ENCODE measurements at places on chromosomes 12 and 14.

DNA sequence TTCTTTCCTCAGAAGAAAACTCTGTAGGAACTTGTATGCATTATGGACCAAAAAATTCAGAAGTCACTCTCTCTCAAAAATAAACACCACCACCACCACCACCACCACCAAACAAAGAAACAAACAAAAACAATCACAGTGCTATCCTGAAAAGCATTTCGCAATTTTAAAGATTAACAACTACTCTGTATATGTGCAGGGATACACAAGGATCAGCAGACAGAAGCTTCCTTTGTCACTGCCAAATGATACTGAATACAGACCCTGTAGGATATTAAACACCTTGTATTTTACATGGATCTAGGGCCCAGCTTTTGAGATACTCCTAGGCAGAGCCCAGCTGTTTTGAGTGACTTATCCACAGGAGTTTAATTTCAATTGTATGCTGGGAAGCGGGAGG lies 31.7 kb downstream of the ATP2B1 start:
- no peak for DNase-seq

DNA sequence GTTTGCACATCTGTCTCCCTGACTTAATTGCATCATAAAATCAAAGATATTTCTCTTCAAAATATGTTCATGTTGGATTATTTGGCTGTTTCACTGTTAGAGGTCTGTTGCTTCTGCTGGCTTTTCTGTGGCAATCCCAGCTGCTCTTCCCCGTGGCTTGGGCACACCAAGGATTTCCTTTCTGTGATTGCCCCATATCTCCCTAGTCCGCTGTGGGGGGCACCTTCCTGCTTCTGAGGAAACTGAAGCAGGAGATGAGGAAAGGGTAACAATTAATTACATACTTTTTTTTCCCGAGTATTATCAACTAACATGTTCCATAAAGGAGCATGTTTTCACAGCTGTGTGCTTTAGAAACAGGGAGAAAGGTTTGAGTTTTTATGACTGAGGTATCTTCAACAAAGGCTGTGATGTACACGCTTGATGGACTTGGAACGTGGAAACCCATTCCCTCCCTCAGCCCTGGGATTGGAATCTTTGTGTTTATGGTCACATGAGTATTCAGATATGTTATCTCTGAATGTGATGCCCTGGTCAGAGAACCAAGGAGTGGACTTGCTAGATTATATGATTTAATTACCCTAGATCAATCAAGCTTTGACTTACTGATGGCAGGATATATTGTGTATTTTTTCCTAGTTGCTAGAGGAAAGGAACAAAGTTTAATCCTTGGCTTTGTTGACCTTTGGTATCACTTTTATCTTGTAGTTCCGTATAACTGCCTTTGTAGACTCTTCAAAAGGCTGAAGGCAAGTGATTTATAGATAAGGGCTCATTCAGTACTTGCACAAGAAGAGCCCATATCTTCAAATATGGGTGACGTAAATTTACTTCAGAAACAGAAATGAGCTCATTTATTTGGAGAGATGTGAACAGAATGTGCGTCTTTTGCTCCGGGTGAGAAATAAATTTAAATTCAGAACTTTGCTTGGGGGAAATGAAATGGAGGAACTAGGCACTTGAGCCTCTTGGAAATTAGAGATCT lies 46.7 kb downstream of the BORCS5 start:
- no peak for DNase-seq

DNA sequence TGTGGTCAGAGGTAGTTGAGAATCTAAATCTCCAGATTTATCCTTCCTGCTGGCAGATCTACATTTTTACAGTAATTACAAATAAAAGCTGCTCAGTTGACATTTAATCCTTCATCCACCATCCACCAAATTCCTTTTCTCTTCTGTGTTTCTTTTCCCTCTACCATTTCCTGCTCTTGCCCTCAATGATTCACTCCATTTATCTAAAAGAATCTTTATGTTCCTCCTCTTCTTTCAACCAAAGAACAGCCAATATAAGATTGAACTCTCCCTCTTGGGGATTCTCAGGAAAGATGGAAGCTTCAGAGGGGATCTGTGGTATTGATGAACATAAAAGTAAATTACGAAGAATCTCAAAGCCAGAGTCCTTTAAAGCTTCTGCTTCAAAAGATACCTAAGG lies 4.4 kb downstream of the MAP4K5 start:
- no peak for DNase-seq

- DNase-seq, result no peak
These were observed 206.5 kb downstream of the BCAT1 start for GRCh38 chr12:24742378-24742777.

GRCh38 chr12:110547090-110547489 lies 36.0 kb downstream of the PPTC7 start:
- DNase-seq, result no peak

DNA sequence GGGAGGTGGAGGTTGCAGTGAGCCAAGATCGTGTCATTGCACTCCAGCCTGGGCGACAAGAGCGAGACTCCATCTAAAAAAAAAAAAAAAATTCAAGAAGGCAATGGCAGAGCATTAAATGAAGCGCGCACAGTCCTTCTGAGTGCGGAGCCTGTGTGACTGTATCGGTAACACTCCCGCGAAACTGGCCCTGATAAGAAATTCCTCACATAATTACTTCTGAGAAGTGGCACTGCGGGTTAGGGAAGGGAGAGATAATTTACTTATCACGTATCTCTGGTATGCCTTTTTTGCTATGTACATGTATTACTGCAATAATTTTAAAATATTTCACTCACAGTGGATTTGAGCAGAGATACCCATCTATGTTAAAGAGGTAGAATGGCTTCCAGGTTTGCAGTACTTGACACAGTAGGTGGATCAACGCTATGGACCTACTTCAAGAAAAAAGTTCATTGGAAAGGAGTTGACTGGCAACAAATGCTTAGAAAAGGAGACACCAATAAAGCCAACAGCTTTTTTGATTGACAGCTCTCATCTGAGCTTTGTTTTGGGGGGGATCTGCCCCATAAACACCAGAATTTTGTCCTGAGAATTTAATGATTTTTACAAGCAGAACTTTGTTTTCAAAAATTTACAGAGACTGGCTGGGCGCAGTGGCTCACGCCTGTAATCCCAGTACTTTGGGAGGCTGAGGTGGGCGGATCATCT lies 29.2 kb upstream of the SPTLC2 start:
- DNase-seq, result no peak

DNA sequence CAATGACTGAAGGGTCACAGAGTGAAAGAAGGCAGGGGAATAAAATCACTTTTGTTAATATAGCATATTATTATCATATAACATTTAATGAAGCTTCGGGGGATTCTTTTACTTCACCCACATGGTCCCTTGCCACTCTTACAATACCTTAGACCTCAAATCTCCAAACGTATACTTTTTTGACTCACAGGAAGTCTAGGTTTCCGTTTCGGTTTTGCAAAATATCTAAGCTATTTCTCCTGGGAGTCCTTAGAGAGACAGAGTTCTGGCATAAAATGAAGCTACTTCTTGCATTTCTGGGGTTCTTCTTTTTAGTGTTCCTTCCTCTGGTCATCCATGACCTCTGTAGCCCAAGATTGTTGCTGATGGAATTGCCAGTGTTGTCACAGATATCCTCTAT lies 590.5 kb upstream of the ATP2B1 start:
- no peak for DNase-seq

DNA sequence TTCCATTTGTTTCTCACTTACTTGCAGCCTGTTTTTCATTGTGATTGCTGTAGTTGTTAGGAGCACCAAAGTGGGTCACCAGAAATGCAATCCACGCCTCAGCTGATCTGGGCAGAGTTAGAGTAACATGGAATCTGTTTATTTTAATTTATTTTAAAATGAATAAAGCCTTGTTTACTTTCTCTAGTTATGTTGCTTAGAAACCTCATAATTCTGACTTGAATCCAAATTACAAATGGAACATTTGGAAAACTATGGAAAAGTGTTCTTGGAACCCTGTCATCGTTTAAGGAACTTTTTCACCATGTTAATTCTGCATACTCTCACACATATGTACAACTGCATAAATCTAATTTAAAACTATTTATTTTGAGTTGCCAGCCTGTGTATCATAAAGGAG lies 92.2 kb upstream of the DAAM1 start:
- DNase-seq, result no peak

GRCh38 chr12:11178250-11178649 lies 7.3 kb downstream of the SMIM10L1 start:
- no peak for DNase-seq

GRCh38 chr12:108685469-108686260 lies 45.7 kb downstream of the CORO1C start:
- no peak for DNase-seq

- no peak for DNase-seq
These were observed 379.9 kb upstream of the DCN start for GRCh38 chr12:91562476-91562875.

DNA sequence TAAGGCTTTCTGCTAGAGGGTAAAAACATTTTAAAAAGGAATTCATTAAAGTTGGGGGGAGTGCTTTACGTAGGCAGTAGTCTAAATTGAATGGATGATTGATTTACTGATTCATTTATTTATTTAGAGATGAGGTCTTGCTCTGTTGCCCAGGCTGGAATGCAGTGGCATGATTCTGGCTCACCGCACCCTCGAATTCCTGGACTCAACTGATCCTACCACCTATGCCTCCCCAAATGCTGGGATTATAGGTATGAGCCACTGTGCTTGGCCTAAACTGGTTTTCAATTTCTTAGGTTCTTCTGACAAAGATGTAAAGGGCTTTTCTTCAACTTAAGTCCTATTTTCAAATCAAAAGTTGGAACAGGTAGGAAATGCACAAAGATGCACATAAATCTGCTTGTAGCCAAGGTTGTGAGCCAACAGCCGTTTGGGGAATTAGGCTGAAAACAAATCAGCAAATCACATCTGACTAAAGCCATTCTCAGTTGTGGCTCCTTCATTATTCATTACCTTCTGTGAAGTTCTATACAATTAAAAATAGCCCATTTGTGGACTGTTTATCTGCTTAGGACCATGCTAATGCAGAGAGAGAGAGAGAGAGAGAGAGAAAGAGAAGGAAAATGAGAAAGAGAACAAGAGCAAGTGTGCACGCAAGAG lies 218.0 kb downstream of the PPM1H start:
- no peak for DNase-seq

DNA sequence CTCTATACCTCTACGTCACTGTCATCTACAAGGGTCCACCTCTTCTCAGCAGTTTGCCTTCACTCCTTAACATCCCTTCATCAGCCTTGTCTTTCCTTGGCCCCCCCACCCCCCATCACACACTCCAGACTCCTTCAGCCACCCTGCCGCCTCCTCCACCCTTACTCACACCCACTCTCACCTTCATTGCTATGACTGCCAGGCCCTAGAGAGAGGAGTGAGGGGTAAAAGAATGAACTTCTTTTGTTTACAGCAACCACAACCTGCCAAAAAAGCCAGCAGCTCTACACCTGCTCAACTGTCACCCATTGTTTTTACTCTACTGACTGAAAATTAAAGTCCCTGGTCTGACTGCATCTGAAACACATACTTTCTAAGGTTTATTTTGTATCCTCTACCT lies 112.8 kb downstream of the DUSP6 start:
- DNase-seq, result no peak

GRCh38 chr14:24297190-24297964 lies 2.2 kb downstream of the DHRS1 start:
- DNase-seq, result no peak

GRCh38 chr14:70536830-70537229 lies 2.0 kb upstream of the ADAM20 start:
- DNase-seq, result no peak

- DNase-seq, result no peak
These were observed 2.6 kb downstream of the AQP6 start for GRCh38 chr12:49975318-49975761.

Measured in stimulated activated CD8-positive, alpha-beta memory T cell treated with anti-CD3 and anti-CD28 coated beads, Interleukin-4, amount 100 ng/mL, for 1 hour (primary cell).